ENCODE measurements at places on chromosomes 6 and 20.

GRCh38 chr6:151391471-151392413 is at the start of gene ZBTB2:
ZBTB2 (minus strand) TSS chr6:151391559; CDS start chr6:151373637, 17,922 bp downstream.
- DNase-seq, result peak; percentile 75

DNA sequence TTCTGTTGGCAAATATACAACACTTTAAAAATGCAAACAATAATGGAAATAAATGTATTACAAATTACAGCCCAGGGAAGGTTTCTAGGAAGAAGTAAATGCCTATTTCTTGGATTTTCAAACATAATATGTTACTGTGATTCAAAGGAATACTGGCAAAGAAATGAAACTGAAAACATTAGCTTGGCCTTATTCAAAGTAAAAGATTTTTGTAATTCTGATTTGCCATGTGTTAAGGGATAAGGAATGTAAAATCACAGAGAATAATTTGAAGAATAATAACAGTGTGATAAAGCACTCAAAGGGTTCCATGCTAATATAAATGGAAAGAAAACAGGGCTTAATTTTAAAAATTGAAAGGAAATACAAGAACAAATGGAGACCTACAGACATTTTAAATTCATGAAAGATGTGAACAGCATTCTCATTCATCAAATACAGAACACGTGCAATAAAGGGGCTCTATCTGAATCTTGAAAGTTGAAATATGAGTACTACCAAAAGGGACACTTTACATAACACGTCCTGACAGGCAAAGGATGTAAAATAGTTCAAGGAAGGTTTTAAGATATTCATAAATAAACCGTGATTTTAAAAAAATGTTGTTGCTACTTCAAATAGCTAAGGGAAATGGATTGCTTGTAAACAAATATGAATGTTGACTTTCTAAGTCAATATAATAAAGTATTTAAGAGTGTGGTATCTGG is 138.1 kb downstream of the RFPL4B start:
- no peak for DNase-seq

DNA sequence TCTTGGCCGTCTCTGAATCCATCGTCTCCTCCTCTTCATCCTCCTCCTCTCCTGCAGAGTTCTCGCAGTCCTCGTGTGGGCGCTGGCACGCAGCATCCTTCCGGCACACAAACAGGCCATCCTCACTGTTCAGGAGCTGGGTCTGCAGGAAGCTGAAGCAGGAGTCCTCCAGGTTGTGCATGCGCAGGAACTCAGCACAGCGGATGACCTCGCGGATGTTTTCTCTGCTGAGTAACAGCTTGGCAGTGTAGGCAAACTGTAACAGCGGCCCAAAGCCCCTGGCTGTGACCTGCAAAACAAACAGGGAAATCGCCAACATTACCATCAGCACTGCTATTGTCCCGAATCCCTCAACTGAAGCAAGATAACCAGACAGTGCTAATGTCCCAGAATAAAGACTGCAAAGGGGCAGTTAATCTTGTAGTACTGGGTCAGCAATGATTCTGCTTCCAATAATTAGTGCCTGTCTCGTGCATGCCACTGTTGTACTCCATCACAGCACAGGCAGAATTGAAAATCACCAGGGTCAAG is 57.4 kb downstream of the GJA10 start:
- no peak for DNase-seq

DNA sequence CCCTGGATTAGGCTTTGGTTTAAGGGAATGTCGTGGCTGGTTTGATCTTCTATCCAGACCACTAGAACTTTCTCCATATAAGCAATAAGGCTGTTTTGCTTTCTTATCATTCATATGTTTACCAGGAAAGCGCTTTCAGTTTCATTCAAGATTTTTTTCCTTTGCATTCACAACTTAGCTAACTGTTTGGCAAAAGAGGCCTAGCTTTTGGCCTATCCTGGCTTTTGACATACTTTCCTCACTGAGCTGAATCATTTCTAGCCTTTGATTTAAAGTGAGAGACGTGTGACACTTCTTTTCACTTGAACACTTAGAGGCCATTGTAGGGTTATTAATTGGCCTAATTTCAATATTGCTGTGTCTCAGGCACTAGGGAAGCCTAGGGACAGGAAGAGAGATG is 1.7 kb upstream of the FAM50B start:
- no peak for DNase-seq

GRCh38 chr20:32252189-32252588 is 25.3 kb upstream of the KIF3B start:
- no peak for DNase-seq

DNA sequence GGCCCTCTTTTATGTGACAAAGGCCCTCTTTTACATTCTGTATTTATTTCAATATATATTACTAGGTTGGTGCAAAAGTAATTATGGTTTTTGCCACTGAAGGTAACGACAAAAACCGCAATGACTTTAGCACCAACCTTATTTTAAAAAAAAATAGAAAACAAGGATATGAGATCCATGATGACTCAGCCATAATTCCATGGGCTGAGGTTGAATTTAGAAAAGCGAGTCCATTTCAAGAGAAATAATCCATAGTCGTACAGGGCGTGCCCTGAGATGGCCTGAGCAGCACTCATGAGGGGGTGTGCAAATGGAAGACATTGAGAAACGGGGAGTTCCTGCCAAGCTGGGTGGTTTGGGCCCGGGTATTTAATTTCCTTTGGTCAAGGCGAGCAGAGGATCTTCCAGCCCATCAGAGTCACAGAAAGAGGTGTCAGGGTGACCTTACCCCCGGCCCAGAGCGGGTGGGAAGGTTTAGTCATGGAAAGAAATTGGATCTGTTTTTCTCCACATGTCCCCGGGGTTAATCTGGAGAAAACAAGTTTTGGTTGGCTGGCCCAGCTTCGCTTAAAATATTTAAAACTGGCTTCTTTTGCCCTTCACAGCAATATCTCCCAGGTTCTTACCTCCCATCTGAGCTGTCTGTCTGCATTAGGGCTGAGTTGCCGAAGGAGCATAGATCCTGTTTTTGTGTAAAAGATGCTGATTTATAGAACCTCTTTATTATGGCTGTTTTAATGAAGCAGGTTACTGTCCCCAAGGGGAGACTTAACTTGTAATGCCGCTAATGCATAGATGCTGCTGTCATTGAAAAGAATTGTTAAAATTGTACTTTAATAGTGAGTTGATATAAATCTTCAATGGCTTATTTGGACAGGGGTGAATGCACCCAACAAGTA is 255.6 kb downstream of the PREX1 start:
- DNase-seq, result no peak

DNA sequence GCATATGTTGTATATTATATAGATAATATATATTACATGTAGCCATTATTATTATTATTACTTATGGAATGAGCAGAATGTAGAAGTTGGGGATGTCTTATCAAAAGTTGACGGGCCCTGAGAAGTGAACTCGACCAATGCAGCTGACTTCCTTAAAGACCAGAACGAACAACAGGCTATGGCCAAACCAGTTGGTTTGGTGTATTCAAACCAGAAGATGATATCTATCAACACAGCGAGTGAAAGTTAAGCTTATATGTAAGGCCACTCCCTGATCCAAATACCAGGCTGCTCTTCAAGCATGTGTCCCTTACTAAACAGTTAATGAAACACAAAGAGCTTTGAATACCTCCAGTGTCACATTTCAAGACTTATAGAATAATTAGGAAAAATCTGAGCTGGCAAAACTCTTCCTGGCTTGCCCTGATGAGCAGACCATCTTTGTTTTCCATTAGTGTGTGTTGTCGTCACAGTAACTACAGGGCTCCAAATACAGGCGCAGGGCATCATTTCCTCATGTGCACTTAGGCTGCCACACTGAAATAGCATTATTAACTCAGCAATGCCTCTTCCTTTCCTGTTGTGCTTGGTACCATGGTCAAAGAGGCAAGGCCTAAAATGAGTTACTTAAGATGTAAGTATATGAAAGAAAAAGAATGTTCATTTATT is 6.6 kb downstream of the FILIP1 start:
- no peak for DNase-seq

GRCh38 chr6:25223490-25223991 is 55.6 kb upstream of the CARMIL1 start:
- peak; percentile 37 for DNase-seq

DNA sequence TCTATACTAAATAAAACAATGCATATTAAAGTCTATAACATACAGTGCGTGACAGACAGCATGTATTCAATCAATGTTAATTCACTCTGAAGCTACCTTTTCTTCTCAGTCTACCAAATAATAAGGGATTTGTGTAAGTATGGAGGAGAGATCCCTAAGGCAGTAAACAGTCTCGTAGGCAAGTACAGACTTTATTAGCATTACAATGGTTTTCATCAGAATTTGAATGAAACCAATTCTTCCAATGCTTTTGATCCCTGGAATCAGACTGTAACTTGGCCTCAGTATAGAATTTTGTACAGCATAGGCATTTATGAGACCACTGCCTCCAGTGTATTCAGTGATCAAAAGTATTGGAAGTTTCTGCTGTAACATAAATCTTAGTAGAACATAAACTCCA is 19.5 kb downstream of the LYRM4 start:
- no peak for DNase-seq

GRCh38 chr20:33008336-33009213 is 1.1 kb downstream of the BPIFB2 start:
- DNase-seq, result no peak

- DNase-seq, result no peak
Measured at GRCh38 chr6:36129941-36130666, at the start of gene MAPK13. MAPK13 (plus strand) TSS chr6:36130513; CDS start chr6:36130583, 70 bp downstream.

GRCh38 chr6:102300350-102300749 is 906.8 kb downstream of the GRIK2 start:
- no peak for DNase-seq

GRCh38 chr20:50487397-50487796 is 22.8 kb upstream of the PTPN1 start:
- no peak for DNase-seq

DNA sequence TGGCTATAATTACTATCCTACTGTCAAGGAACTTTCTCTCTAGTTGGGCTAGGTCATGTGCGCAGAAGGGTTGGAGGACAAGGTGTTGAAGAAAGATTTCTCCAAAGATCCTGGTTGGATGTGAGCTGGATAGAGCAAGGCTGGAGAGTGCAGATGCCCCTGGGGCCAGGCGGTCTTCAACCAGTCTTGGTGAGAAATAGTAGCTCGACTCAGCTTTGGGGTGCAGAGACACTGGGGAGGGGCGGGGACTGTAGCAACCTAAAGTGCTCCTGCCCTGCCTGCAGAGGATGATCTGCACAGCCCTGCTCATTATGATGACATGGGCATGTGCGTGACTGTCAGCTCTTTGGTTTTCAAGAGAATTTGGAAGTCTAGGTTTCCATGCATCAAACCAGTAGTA is 35.9 kb downstream of the PHACTR3 start:
- no peak for DNase-seq

GRCh38 chr20:58584051-58584824 is 66.8 kb upstream of the STX16 start:
- no peak for DNase-seq

DNA sequence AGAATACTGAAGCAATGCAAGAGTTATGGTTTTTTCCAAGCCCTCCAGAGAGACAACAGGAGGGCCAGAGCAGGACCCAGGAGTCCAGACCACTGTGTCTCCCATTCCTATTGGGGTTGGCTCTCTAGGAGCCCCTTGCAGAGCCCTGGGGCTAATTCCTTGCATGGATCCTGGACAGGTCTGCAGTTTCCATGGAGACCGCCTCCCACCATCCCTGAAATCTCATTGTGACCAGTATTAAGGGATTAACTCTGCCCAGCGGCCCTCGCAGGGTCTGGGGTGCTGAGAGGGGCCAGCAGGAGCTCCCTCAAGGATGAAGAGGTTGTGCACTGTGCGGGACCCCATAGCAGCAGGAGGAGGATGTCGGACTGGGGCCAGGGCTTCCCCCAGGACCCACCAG is 34.8 kb downstream of the HNF4A start:
- DNase-seq, result no peak

DNA sequence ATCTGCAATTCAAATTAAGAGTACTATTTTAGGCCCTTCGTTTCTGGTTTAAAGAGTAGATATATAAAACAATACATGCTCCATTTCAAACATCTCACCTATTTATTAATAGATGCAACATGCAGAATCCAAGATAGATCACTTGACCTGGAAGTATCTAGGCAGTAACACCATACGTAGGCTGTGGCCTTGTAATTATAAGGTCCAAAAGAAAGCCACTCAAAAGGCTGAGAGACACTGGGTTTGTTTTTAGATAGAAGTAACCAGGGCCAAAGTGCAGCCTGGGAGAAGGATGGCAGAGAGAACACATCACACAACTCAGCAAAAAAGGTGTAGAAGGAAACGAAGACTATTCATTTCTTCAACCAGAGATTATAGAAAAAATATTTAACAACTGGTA is 8.4 kb upstream of the GFOD1 start:
- no peak for DNase-seq

GRCh38 chr6:135161411-135162395 is 19.4 kb upstream of the MYB start:
- no peak for DNase-seq

Measured in AG04450 (cell line).